Osteocyte (in vitro differentiated cells): ENCODE measurements at places on chromosomes 5 and 9.

- no peak for DNase-seq
These were observed 65.5 kb downstream of the CCNH start for GRCh38 chr5:87347272-87347671.

DNA sequence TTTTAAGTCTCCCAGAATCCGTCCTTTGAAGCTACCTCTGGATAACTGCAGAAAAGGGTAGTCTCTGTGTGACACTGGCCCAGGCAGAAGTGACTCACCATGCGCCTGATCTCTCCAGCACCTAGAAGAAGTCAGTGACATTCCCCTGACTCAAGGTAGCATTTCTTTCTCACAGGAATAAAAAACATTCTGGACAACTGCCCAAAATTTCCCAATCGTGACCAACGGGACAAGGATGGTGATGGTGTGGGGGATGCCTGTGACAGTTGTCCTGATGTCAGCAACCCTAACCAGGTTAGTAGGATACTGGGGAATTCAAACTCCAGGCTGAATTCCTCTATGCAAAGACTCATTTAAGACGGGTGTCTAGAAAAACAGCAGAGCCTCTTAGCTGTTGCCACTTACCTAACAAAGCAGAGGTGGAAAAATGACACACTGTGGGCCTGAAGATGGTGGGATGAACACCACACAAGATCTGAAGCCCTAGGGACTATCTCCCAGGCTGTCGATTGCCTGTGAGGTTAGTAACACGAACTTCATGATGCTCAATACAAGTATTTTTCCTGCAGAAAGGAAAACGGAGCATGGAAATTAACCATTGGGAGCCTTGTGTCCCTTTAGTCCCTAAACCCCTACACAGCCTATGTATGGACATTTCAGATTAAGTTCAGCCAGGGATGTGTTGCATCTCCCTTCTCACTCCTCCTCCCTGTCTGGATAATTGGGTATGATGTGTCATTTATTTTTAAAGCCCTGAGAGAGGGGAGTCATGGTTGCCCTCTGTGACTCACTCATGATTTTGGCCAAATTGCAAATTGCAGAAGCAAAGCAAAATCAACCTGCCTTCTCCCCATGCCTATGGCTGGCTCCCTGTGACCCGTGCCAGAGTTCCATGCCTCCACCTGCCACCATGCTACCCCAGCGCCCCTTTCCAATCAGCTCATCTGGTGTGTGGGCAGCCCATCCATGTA is 37.2 kb downstream of the THBS4 start:
- peak; percentile 48 for DNase-seq

DNA sequence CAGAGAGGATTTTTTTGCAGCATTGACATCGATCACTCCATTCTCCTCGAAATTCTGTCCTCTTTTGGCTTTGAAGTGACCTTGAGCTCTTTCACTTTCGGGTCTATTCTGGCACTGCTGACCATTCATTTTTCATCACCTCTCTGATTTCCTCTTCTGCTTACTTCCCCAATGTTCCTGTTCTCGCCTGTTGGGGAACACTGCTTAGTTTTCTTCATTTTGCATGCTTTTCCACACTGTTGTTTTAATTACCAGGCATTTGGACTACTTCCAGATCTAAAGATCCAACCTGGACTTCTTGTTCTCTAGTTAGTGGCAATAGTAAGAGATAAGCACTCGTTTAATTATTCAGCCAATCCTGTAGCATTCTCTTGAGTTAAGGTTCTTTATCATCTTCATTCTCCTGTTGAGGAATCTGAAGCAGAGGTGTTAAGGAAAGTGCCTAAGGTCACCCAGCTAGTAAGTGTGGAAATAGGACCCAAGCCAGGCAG is 53.4 kb downstream of the MAN2A1 start:
- DNase-seq, result no peak

GRCh38 chr9:131873891-131874440 is 134.1 kb upstream of the RAPGEF1 start:
- no peak for DNase-seq

DNA sequence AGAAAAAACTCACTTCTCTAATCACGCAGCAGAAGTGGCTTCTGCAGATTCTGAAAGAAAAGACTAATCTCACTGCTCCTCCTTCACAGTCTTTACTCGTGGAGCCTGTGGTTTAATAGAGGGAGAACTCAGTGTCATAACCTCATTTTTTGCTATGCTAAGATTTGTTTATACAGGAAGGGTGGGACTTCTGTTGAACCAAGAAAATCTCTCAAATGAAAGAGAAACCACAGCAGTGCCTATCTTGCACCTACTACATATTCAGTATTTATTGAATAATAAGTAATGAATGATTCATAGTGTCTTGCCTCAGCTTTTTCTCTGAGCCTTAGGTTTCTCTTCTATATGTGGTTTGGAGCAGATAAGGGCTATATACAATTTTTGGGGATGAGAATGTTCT is 136.1 kb upstream of the DMAC1 start:
- no peak for DNase-seq

- DNase-seq, result no peak
These were observed 57.5 kb downstream of the HMGCS1 start for GRCh38 chr5:43255704-43256103.

DNA sequence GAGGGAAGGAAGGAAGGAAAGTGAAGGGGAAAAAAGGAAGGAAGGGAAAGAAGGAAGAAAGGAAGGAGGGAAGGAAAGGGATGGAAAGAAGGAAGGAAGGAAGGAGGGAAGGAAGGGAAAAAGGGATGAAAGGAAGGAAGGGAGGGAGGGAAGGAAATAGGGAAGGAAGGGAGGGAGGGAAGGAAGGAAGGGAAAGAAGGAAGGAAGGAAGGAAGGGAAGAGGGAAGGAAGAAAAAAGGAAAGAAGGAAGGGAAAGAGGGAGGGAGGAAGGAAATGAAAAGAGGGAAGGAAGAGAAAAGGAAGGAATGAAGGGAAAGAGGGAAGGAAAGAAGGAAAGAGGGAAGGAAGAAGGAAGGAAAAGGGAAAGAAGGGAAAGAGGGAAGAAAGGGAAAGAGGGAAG is 136.9 kb downstream of the BARX1 start:
- DNase-seq, result no peak

DNA sequence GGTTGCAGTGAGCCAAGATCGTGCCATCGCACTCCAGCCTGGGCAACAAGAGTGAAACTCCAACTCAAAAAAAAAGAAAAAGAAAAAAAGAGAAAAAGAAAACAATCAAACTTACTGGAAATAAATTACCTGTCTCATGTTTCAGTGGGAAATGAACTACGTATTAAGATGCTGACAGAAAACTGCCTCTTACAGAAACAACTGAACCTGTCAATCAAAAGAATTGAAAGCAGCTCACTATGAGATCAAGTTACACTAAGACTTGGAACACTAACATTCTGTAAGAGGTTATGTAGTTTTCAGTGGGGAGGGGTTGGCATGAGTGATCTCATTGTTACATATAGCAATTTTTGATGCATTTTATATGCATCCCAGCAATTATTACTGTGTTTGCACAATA is 64.4 kb upstream of the SPATA31E1 start:
- DNase-seq, result no peak

DNA sequence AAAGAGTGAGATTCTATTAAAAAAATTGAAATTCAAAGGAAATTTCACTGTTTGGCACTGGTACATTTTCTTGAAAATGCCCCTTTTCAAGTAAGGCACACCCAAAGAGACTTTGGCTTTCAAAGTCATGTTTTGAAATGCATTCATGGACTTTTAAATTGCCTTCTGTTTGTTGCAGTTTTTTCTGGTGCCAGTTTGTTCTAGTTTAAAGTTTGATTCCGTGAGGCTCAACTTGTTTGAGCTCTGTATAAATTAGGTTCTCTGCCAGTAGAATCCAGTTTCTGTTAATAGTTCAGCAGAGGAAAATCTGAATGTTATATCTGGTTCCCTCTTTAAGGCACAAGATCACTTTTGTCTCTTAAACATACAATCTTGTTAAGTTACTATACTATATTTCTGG is 16.4 kb downstream of the ATP6V0E1 start:
- no peak for DNase-seq

DNA sequence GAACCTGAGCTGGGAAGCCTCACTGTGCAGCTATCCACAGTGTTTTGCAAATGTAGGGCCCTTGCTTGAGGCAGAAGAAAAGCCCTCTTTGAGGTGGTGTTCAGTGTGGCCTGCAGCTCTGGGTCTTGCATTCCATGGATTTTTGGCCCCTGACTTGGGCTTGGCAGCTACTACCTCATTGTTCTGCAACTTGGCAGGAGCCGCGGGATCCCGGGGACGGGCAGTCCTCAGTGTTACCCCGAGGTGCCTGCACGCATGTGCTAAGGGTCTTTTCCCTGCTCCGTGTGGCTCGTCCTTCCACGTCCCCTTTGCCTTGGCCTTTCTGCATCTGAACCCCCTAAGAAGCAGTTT is 39.8 kb downstream of the NEK6 start:
- peak; percentile 90 for DNase-seq

DNA sequence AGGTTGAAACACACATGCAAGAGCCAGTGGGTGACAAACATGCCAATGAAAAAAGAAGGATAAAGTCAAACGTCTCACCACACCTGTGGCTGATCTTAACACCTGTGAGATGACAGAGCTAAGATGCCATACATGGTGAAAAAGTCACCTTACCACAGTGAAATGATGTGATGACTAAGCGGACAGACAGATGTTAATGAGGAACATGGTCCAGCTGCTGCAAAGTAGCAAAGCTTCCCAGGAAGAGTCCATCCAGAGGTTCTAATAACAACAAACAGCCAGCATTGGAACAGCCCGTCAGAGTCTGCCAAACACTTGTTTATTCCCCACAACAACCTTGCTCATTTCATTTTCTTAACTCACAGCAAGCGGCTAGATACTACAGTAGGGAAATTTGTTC is 1.9 kb downstream of the KIAA1191 start:
- DNase-seq, result no peak

DNA sequence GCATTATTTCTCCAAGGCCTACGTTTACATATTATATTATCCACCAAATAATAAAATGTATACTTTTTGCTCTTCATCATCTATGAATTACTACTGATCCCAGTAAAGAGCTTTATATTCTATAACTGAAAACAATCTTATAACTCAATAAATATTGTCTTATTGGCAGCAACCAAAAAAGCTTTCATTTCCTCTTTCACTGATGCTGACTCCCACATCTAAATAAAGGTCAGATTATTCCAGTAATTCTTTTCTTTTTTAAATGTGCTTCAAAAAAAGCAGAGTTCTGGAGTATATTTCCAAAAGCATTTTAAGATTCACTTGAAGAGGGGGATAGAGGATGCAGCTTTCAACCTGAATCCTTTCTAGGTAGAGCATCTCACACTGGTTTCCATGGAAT is 75.3 kb upstream of the NR4A3 start:
- DNase-seq, result no peak

DNA sequence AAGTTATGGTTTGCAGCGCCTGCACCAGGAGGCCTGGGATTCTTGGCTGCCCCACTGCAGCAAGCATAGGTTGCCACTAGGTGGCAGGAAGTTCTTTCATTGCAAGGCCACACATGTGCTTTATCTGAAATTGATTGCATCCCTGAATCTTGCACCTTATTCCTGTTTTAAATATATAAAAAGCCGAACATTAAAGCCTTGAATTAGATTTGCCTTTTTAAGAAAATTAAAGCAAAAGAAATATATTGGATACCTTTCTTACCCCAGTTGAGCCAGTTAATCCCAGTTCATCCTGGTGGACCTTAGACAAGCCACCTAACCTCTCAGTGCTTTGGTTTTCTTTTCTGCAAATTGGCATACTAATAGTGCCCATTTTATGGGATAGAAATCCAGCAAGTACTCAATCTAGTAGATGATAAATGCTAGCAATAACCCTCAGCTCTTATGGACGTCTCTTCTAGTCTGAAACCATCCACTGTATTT is 6.3 kb upstream of the TRMT10B start:
- no peak for DNase-seq

- DNase-seq, result no peak
These were observed 153.7 kb downstream of the TMEM232 start for GRCh38 chr5:110572729-110573128.

DNA sequence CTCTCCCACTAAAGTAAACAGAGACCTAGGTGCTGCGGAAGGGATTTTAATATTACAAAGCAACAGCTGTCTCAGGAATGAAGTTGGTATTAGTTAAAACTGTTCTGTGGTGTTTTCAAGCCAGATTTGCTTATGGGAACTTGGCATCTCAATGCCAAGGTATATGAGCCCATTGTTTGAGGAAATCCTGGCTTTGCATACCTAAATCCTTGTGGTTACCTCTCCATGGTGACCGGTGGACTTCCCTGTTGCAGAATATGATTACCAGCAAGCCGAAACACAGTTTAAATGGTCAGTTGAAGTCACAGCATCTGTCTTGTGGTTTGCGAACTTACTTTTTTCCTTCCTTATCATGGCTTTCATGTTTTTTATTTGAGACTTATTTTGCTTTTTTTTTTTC is 62.3 kb upstream of the TXNDC8 start:
- no peak for DNase-seq

DNA sequence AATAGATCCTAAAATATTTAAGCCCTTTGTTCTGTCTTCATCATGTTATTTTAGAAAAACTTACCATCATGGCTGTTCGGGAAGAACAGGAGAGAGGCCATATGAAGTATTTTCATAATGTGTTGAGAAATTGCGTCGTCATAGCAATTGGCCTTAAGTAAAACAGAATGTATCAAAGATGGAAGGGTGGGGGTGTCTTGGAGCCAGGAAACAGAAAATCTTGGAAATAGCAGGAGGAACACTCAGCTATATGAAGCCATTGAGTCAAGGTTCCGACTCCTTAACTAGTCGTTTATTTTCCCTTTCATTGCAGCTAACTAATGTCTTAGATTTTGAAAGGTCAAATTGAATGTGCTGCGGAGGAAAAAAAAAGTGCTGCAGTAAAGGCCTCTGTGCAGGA is 1.3 kb downstream of the SPTAN1 start:
- no peak for DNase-seq

DNA sequence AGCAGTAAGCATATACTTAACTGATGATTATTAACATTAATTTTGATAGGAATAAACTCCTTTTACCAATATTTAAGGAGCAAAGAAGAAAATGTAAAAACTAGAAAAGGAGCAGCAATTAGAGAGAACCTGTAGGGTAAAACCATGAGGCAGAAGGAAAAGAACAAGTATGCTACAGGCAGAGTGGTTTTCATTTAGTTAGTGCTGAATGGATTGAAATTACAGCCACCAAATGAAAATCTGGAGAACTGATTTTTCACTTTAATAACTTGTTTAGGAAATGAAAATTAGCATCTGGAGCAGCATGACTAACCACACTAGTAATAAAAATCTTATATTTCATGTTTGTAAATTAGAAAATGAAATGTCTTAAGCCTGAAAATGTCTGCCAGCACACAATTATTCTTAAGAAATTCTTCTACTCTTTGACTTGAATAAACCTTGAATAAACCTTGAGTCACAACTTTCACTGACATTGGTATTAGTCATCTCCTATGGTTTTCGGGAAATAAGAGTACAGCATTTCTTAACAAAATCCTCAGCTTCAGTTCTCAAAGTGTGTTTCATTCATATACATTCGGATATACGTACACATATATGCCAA is 1504.9 kb upstream of the C9orf72 start:
- no peak for DNase-seq

DNA sequence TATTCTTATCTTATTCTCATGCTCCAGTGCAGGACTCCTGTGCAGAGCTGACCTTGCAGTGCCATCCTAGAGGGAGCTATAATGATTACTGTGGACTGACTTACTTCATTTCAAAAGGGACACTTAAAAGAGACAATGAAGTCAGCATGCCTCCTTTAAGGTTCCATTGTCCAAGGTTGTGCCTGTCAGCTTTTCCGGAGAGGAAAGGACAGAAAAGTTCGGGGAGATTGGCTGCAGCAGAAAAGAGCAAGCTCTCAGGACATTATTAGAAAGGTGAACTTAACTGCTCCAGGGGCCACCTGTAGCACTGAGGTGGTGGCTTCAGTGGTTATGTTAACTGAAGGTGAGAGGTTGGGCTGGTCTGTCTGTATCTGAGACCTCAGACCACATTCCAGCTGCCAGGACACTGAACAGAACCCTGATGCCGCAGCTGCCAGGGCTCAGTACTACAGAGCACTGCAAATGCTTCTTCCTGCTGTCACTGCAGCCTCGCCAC is 112.9 kb downstream of the ST8SIA4 start:
- DNase-seq, result no peak
